GF-D8 (cell line): ENCODE measurements at places on chromosomes 16 and 17.

GRCh38 chr16:85912211-85912974 is 13.4 kb downstream of the IRF8 start:
- no peak for DNase-seq

DNA sequence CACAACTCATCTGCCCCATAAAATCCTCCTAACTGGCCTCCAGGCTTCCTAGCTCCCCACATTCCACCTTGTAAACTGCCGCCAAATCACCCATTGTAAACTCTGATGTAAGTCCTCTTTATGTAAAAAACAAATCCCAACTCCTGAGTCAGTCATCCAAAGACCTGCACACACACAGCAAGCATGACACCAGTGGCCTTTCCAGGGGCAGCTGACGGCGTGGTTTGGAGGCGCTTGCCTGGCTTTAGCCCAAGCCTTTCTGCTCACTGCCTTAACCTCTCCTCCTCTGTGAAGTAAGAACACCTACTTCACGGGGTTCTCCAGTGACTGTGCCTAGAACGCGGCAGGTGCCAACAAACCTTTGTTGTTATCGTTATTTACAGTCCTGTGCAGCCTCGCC is 14.0 kb downstream of the UBE2O start:
- no peak for DNase-seq

DNA sequence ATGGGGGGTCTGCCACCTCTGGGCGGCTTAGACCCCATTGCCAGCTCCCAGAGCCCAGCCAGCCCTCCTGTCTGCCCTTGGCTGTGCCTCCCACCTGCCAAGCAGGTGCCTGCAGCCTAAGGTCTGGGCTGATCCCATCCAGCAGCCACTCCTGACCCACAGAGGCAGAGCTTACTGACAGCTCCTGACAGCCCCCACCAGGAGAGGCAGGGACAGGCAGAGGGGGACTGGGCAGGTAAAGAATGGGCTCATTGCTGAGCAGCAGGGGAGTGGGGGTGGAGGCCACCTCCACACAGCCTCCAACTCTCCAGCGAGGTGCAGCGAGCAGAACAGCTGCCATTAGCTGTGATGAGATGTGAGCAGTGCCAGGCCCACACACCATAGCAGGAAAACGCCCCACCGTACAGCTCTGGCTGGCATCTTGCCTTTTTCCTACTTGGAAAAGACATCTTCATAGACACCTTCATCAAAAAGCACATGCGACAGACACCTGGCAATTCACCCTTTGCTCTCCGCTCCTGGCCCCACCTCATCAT is 164.4 kb downstream of the C16orf78 start:
- no peak for DNase-seq

DNA sequence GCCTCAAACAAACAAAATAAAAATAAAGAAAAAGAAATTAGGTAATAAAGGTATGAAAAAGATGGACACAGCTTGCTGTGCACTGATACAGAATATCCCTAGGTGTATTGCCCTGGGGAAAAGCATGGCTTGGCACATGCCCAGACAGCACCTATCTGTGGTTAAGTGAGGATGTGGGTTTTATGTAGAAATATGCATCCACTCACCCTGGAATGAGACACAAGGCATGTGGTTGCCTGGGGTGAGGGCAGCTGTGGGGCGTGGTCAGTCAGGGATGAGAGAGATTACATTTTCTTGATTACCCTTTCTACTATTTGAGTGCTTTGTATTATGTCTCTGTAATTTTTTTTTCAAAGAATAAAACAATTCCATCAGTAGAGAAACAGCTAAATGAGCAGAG is 6.9 kb downstream of the PLLP start:
- peak; percentile 51 for DNase-seq

GRCh38 chr17:74919440-74920305 is 3.4 kb downstream of the USH1G start:
- DNase-seq: no peak

DNA sequence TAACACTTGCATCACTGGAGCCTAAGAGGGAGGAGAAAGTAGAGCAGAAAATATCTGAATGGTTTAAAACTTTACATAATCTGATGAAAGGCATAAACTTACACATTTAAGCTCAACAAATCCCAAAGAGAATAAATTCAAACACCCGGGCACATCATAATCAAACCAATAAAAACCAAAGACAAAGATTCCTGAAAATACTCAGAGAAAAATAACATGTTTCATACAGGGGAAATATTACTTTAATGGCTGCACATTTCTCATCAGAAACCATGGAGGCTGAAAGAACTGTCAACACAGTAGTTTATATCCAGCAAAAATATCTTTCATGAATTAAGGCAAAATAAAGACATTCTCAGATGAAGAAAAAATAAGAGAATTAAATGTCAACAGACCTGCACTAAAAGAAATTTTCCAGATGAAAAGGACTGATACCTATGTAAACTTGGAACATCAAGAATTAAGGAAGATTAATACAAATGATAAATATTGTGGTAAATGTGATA is 34.2 kb downstream of the C16orf87 start:
- no peak for DNase-seq

- DNase-seq: no peak
Measured at GRCh38 chr16:86403085-86403484, 107.2 kb upstream of the FOXF1 start.

DNA sequence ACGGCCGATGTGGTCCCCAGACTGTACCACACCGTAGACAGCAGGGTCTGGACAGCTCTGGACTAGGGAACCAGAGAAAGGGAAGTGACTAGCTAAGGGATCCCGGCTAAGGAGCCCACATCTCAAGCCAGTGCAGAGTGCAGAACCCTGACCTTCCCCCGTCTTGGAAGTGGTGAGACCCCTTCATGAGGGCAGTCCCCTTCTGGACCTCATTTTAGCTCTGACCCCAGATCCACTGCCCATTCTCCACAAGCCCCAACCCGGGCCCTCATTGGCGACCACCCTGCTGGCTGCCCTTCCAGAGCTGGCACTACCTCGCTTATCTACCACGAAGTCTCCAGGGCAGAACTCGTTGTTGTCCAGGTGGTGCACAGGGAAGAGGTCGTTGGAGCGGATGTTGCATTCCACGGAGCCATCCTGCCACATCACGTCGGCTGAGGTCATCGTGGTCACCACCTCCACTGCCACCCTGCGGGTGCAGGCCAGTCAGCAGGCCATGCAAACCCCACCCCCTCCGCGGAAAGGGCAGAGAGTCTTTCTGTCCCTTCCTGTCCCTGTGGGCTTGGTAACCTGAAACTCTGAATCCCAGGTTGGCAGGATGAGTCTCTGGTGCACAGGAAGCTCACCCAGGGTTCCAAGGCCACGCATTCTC is 14.2 kb downstream of the SPHK1 start:
- DNase-seq: no peak

DNA sequence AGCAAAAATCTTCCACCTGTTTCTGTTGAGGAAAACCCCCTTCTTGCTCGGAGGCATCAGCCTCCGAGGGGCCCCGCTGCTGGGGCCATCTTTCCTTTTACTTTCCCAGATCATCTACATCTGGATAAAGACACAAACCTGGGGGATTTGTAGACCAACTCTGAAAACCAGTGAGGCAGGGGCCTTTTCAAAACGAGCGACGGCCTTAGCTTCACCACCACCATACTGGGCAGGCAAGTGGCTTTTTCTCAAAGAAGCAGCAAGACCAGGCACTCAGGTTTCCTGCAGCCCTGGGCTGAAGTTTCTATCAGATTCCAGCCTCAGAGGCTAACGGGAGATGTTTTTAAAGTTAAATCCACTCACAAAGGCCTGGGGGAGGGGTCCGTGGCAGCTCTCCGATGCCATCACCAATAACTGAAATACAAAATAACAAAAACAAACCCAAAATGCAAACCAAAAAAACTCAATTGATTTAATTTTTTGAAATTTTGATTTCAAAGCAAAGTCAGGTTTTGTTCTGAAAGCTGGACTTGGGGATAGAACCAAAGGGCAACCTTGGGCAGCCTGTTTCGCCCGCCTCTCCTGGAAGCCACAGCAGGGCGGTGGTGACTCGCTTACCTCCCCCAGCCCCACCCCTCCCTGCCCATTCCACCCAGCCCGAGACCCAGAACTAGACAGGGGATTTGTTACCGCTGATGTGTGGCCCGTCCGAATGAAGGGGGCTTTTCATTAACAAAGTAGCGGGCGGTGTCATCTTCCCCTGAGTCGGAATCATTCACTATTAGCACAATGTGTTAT is 55.8 kb downstream of the SALL1 start:
- no peak for DNase-seq

DNA sequence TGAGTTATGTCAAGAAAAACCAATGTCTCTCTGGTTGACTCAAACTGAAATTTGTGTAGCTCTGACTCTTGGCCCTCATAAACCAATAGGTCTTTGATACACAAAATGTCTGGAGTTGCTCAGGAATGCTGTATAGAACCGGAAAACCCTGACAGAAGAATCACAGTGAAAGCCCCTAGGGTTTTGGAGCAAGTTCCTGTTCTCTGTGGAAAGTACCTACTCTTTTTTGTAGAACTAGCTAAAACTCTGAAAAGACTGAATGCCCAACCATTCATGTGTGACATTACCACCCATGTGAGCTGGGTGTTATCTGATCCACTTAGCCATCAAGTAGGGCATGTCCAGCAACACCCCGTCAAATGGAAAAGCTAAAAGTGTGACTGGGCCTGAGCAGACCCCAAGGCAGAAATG is 28.8 kb downstream of the CCL4 start:
- DNase-seq: no peak

DNA sequence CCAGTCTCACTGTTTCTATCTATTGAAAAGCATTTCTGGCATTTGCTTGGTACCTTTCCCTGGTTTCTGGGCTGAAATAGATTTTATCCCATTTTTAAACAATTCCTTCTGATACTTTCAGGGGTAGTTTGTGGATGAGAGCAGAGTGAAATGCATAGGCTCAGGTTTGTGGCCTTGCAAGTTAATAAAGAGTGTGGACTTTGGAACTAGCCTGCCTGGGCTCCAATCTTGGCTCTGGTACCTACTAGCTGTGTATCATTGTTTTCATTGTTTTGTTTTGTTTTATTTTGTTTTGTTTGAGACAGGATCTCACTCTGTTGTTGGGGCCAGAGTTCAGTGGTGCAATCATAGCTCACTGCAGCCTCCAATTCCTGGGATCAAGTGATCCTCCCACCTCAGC is 175.5 kb downstream of the PRKCB start:
- no peak for DNase-seq

DNA sequence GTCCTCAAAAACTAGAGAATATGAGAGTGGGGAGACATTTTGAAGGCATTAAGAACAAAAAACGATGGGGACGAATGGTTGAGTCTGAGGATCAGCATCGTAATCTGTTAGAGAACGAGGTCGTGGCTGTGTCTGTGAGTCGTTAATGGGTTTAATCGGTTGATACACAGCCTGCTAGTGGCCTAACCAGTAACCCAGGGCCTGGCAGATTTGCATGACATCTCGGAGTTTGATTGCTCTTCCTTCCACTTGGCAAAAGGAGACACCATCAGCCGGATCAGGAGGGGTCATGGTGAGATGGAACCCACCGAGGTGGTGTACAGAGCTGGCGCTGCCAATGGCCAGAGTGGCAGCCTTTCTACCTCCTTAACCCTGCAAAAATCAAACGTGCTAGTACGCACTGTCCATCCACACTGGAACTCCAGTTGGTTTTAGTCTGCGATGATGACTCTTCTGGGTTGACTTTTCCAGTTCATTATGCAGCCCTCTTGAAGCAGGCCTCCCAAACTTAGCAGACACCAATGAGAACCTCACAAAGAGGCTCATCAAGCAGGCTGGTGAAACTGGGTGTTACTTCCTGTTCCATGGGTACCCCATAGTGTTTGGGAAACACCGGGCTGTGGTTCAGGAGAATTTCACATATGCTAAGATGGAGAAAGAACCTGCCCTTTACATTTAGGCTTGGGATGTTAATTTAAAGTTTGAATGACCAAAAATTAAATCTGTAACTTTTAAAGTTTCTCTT is 4.1 kb downstream of the HS3ST3B1 start:
- DNase-seq: no peak

GRCh38 chr17:44552361-44552760 is 4.9 kb upstream of the FZD2 start:
- no peak for DNase-seq

GRCh38 chr16:26015776-26016175 is 324.0 kb downstream of the HS3ST4 start:
- DNase-seq: no peak

DNA sequence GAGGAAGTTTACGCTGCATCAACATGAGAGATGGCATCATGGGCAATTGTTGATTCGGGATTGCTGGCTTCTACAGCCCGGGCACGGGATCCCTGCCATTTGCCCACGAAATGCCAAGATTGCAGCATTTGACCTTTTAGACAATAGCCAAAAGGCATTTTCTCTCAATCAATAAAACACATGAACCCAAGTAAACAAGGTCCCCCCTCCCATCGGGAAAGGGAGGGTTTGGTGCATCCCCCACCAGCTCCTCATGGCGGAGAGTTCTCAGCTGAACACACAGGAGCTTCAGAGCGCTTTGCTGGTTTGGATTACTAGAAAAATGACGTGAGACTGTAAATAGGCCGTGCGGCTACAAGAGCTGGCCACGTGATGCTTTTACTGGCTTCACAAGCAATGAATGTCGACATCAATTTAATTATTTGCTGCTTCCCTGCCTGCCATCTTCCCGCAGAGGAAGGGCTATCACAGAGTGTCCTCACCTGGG is 147.6 kb downstream of the C16orf95 start:
- DNase-seq: no peak

DNA sequence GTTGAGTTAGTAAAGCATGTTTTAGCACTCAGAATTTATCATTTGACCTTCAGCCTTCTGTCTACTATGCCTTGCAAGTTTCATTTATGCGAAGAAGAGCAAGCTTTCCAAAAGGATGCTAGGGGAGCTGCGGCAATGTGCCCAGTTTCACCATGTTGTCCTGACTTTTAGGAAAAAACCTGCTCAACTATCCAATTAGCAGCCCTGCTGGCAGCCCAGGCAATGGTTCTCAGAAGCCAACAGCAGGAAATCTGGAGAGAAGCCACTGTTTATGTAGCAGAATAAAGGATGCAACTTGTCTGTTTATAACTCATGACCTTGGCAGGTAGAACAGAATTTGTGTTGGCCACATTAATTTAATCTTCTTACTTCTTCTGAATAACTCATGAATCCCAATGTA is 230.8 kb downstream of the ABCC12 start:
- DNase-seq: no peak

GRCh38 chr16:11310997-11311561 is 29.9 kb upstream of the PRM1 start:
- DNase-seq: peak; percentile 36

GRCh38 chr17:78798695-78799559 is 16.9 kb upstream of the CYTH1 start:
- DNase-seq: no peak

DNA sequence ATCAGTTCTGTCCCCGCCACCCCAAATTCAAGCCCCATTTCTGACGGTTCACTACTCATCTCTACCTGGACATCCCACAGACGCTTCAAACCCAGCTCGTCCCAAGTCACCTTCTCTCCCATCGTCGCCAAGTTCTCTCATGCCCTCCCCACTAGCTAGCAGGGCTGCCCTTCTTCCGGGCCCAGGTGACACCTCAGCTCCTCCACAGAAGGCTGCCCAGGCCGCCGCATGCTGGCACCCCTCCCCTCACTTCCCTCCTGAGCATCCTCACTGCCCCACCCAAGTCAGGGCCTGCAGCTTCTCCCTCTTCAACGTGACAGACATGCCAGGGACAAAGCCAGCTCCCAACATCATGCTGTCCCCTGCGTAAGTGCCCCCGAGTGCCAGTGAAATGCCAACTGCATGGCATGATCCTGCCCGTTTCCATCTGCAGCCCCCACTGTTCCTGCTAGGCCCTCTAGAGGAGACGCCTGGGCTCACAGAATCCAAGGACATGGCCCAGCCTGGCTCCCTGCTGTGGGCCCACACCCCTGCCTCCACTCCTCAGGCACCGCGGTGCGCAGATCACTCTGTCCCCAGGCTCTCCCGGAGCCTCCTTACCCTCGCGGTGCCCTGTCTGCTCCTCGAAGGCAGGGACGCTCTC is 5.9 kb downstream of the CYB561 start:
- no peak for DNase-seq
